Peyer's patch (tissue), 4 donors: ENCODE measurements at places on chromosomes 16 and 17.
A peak's percentile ranks its signal among the peaks of the same experiment; 100 is the strongest.

DNA sequence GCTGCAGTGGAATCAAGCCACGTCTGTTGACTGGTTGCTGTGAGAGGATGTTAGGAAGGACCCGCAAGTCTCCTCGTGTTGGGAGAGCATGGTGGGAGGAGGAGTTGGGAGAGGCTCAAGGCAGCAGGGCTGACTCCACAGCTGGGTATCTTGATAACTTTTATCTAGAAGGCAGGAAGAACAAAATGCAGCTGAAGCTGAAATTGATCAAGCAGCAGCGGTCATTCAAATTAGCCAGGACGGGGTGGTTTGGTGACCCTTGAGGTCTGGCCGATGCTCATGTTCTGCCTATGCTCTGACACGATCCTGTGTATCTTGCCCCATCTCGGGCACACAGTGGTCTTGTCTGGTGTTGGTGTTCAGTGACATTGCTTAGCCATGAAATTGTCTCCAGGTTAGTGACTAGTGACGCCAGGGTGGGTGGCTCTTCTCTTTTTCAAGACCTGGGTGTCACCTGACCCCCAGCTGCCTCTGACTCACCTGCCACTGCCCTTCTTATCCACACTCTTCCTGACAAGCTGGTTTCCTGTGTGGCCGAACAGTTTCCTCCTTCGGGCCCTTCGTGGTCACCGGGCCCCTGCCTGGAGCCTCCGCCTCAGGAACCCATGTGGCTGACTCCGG lies 19.1 kb downstream of the NPTX1 start:
- no peak for DNase-seq

DNA sequence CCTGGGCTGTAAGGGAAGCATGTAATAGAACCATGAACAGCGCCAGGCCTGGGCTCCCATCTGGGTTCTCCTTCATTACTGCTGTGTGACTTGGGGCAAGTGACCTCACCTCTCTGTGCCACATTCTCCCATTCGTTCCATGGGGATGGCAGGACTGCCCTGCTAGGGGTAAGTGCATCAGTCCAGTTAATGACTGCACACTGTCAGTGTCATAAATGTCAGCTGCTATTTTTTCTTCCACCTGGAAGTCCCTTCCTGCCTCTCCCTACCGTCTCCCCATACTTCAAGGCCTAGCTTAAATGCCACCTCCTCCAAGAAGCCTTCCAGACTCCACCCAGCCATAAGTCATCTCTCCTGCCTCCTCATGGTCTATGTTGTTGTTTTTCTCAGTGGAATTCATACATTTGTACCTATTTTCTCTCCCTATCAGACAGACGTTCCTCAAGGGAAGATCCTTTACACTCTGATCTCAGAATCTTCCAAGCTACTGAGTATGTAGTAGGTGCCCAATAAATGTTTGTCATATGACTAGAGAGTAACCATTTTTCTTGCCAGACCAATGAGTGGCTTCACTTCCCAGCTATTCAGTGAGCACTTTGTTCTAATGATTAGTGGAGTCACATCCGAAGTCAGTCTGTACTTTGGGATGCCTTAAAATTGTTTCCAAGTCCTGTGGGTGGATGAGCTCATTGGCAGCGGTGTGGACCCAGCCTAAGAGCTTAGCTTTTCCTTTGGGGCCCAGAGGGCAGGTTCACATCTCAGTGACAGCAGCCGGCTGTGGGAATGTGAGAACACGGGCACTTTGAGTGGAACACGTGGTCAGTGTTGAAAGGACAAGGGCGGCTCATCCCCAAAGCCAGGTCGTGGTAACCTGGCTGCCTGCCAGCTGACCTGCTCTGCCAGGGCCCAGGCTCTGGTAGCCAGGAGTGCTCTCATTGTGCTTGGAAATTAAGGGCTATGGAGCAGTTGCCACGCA lies 147.5 kb upstream of the GSE1 start:
- no peak for DNase-seq

DNA sequence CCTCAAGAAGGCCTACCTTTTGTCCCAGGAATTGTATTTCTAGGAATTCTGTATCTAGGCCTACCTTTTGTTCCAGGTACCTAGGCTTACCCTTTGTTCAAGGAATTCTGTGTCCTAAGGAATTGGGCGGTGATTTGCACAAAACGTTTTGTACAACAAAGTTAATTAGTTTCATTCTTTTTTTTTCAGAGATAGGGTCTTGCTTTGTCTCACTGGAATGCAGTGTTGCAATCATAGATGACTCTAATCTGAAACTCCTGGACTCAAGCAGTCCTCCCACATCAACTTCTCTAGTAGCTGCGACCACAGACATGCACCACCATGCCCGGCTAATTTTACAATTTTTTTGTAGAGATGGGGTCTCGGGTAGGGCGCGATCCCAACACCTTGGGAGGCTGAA lies 7.0 kb downstream of the CDR2L start:
- DNase-seq, result no peak

- DNase-seq, result peak; percentile 73
Measured at GRCh38 chr17:55295411-55296170, 30.8 kb downstream of the HLF start.

DNA sequence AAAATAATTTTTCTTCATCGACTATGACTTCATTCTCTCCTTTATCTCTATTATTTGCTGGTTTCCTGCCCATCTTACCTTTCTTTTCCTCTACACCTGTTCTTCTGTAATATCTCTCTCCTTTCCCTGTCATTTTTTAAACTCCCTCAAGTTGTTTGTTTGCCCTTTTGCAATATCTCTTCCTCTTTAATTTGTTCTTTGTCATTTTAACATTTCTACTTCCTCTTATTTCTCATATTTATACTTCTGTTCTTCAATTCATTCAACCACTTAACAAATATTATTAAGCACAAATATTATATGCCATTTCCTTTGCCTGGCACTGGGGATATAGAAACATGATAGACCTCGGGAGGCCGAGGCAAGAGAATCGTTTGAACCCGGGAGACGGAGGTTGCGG lies 22.6 kb downstream of the MAP3K3 start:
- no peak for DNase-seq

GRCh38 chr16:85821390-85822135 lies 22.1 kb downstream of the COX4I1 start:
- peak; percentile 78 for DNase-seq

DNA sequence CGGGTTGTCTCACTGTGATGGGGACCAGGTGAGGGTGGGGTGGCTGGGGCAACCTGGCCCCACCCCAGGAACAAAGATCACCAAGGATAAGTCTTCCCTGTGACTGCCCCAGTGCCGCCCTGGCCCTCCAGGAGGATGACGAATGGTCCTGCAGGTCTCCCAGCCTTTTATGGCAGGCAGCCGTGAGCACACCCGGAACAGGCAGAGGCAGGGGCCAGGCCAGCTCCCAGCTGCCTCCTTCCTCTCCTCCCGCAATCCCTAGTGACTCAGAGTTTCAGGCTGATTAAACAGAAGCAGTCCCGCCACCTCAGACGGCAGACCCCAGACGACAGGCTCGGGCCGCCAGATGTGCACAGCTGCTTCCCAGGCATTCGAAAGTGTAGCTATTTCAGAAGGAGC lies 13.3 kb downstream of the JUP start:
- peak; percentile 94 for DNase-seq
